Activated CD4-positive, alpha-beta T cell treated with anti-CD3 and anti-CD28 coated beads for 48 hours (primary cell): ENCODE measurements at places on chromosomes 16 and 17.

DNA sequence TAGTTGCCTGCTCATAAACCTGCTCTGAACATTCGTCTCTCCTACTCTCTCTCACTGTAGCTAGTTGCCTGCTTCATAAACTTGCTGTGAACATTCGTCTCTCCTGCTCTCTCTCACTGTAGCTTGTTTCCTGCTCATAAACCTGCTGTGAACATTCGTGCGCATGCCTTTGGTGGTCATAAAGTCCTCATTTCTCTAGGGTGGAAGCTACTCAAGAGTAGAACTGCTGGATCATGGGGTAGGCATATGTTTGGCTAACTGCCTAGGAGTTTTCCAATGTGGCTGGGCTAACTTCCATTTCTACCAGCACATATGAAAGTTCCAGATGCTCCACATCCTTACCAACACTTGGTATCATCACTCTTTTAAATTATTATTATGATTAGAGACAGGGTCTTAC lies 174.6 kb upstream of the RPH3AL start:
- no peak for DNase-seq

GRCh38 chr16:88871349-88871702 lies 4.9 kb upstream of the PABPN1L start:
- DNase-seq: no peak

GRCh38 chr17:76623271-76624146 lies 20.0 kb downstream of the ST6GALNAC1 start:
- DNase-seq: peak; percentile 84

DNA sequence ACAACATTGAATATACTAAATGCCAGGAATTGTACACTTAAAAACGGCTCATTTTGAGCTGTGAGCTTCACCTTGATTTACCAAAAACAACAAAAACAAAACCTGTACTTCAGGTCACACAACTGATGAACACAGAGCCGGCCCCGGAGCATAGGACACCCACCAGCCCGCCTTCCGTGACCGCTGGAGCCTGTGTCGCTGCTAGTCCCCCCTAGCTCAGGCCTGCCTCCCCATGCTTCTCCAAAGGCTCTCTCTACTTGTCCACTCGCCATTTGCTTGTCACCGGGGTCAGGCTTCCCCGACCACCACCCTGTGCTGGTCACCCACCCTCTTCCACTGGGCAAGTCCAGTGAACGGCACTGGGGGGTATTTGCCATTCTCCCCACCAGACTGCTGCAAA lies 113.8 kb upstream of the TNRC6C start:
- DNase-seq: no peak

DNA sequence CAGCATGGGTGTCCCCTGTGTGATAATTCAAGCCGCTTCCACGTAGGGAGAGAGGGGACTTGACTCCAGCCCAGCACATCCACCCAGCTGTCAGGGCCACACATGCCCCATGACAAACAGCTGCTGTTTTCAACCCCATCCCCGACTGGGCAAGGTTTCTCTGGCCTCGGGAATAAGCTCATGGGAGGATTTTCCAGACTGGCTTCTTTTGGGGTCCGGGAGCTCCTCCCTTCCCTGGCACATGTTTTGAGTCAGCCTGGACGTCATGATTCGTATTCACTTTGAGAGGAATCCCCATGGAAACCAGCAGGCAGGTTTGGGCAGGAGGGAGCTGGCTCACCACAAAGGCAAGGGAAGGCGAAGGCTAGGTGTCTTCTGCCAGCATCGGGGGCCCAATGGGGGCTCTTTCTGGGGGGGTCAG lies 156.4 kb downstream of the CMIP start:
- no peak for DNase-seq

DNA sequence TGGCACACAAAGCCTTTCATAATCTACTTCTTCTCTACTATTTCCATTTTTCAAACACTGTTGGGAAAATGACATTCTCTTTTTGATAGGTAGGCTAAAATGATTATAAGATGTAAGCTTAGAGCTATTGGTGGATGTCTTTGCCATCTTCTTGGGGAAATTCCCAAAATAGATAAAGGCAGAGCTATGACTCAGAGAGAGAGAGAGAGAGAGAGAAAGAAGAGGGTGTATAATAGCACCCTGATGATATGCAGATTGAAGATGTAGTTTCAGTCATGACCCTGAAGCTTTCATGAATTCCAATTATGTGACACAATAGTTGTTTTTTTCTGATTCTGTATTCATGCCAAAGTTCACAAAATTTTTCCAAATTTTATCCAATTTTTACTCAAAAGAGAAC lies 529.1 kb downstream of the HS3ST4 start:
- DNase-seq: no peak

DNA sequence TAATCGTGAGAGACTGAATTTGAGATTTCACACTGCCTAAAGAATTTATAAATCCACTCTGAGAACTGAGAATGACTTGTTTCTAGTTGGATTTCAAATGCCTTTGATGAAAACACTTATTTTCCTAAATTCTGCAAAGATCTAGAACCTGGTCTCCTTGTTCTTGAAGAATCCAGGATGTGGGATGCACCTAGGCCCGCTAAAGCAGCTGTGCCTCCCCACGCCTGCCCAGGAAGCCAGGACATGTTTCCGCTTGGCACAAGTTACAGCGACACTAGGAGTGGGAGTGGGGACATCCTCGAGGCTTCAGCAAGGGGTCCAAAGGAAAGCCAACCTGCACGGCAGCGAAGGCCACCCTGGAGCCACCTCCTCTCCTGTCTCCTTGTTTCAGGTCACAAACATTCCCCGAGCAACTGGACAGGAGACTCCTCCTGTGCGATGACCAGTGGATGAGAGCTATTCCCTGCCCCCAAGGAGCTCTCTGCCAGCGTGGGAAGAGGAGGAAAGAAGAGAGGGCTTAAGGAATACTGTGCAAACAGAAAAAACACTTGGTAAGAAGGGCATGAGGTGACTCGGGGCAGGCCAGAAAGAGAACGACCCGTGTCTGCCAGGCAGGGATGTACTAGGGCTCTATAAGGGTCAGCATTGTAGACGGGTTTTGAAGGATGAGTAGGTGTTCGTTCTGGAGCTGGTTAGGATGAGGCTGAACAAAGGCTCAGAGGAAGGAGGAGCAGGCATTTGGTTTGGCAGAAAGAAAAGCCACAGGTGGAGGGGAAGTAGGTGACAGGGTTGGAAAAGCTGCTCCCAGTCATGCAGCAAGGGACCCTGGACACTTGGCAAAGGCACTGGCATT lies 11.1 kb downstream of the VAC14 start:
- no peak for DNase-seq

DNA sequence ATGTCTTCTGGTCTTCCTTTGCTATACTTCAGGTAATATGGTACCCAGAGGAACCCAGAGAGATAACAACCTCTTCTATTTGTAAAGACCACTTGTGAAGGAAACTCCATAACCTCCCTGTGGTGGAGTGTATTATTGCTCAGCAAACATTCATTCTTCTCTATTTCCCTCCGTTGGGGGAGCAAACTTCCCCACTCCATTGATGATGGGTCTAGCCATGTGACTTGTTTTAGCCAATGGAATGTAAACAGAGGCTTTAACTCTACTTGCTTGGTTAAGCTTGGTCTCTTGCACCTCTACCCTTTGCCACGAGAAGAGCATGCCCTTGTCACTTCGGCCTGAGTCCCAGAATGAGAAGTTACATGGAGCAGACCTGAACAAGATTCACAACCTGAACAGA lies 30.0 kb upstream of the SKAP1 start:
- no peak for DNase-seq

GRCh38 chr16:29114574-29114973 lies 129.7 kb downstream of the LAT start:
- DNase-seq: no peak

GRCh38 chr16:4208341-4208751 lies 33.5 kb downstream of the SRL start:
- no peak for DNase-seq

DNA sequence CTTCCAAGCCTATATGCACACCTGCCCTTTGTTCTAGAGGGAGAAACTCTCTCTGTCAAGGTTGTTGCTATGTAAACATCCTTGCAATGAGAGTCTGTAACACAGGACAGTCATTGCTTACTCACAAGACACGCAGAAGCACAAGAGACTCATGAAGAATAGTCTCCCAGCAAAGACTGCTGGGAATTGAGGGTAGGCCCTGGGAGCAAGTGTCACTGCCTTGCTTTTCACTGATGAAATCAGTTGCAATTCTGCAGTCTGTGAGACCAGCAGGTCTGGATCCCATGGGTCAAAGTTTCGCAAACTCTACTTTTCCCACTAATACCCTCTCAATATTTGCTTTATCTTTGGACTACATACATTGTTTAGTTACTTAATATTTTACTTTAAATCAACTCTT lies 177.4 kb downstream of the FTO start:
- no peak for DNase-seq

DNA sequence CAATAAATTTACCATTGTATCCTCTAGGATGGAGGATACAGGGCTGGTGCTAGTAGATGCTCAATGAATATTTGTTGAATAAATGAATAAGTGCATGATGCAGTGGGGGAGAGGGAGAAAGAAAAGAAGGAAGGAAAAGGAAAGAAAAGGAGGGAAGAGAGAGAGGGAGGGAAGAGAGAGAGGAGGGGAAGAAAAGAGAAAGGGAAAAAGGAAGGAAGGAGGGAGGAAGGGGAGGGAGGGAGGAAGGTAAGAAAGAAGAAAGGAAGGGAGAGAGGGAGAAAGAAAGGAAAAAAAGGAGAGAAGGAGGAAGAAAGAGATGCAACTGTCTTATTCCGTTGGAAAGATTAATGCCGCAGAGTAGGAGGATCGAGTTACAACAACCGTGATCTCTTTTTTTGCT lies 30.4 kb downstream of the HSBP1 start:
- no peak for DNase-seq

GRCh38 chr16:27498031-27498825 lies 51.5 kb downstream of the GTF3C1 start:
- no peak for DNase-seq

DNA sequence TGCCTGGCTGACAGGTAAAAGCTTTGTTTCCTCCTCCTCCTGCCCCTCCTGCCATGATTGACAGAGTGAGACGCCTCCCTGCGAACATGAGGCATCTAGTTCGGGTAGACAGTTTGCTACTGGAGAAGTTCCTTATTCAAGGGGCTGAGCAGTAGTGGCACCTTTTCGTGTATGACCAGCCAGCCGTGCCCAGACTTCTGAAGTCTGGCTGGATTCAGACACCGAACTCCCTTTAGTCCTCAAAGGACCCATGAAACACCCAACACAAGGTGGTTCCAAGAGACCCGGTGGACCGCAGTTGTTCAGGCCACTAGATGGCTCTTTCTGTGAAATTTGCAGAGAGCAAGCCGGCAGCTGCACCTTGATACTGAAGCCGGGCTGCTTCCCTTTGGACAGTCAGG lies 192.8 kb downstream of the XYLT1 start:
- DNase-seq: no peak

DNA sequence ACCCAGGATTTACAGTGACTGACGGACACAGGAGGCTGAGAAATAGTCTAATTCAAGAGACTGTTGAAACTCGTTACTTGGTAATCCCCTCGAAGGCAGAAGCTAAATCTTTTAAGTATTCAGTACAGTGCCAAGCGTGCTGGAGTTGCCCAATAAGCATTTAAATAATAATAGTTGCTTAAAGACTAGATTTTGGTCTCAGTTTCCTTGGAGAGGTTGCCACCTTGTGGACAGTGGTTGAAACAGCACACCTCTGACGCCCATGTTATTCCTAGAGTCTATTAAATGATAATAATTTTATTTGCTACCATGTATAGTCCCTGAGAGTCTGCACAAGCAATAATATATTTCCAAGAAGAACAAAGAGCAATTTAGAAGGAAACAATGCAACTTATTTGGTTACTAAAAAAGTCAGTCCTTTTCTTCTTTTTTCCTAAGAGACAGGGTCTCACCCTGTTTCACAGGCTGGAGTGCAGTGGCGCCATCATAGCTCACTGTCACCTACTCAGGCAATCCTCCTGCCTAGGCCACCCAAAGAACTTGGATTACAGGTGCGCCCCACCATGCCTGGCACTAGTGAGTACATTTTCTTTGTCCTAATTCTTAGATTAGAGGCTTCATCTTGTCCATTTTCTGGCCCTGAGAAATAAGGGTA lies 138.0 kb upstream of the NUDT7 start:
- peak; percentile 57 for DNase-seq

GRCh38 chr17:31842195-31843069 lies 16.6 kb downstream of the COPRS start:
- peak; percentile 74 for DNase-seq

DNA sequence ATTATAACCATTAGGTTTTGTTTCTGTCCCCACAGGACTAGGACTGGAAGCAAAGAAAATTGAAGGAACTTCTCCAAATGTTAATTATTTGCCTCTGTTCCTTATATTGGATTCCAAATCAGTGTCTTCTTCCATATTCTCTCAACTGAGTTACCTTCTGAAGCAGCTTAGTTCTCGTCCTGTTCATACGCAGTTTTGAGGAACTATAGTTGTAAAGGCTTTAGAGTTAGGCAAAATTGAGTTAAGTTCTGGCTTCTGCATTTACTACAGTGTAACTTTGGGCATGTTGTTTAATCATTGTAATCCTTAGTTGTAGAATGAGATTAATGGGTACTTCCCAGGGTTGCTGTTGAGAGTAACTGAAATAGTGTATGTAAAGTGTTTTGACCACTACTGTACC lies 11.2 kb downstream of the CBFB start:
- no peak for DNase-seq

DNA sequence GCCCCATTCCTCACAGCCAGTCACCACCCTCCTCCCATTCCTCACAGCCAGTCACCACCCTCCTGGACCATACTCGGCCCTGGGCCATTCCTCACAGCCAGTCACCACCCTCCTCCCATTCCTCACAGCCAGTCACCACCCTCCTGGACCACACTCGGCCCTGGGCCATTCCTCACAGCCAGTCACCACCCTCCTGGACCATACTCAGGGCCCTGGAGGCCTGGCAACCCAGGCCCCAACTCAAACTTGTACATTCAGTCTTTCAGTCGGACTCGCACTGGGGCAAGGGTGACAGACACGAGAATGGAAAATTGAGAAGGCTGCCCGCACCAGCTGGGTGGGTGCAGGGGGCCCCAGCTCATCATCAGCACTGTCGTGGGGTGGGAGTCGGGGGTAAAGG lies 30.4 kb upstream of the FOXK2 start:
- DNase-seq: no peak

- no peak for DNase-seq
These were observed 24.5 kb downstream of the UNK start for GRCh38 chr17:75808905-75809621.

DNA sequence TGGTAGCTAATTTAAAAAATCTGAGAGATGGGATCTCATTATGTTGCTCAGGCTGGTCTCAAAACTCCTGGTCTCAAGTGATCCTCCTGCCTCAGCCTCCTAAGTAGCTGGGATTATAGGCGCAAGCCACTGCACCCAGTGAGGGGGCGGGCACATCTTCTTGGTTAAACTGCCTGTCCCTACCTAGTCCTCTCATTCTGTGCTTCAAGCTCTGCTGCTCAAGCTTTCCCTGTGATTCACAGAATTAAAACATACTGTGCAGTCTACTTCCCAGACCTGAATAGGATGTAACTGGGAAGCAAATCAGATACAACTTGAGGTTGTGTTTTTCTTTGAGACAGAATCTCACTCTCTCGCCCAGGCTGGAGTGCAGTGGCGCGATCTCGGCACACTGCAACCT lies 2.3 kb downstream of the MRPL38 start:
- DNase-seq: no peak
